ENCODE measurements at places on chromosomes 4 and X. TPM values are rescaled to one million over a fixed set of nuclear protein-coding genes. Genes with fewer than 3 reads are reported as not detected.

Gene SMPX
- total RNA-seq = not detected

Gene ALB
- total RNA-seq = not detected

Gene TXLNG
- 6.7 TPM for total RNA-seq

Gene MMRN1
- total RNA-seq = 1.4 TPM
